ENCODE measurements at places on chromosomes 7 and 10. TPM values are rescaled to one million over a fixed set of nuclear protein-coding genes. Genes with fewer than 3 reads are reported as not detected.
A peak's percentile ranks its signal among the peaks of the same experiment; 100 is the strongest.

HOXA6 gene
- total RNA-seq = 0.33 TPM

PCBD1 gene
- total RNA-seq = 22.0 TPM

SPDYE11 gene
- total RNA-seq = not detected

DNA sequence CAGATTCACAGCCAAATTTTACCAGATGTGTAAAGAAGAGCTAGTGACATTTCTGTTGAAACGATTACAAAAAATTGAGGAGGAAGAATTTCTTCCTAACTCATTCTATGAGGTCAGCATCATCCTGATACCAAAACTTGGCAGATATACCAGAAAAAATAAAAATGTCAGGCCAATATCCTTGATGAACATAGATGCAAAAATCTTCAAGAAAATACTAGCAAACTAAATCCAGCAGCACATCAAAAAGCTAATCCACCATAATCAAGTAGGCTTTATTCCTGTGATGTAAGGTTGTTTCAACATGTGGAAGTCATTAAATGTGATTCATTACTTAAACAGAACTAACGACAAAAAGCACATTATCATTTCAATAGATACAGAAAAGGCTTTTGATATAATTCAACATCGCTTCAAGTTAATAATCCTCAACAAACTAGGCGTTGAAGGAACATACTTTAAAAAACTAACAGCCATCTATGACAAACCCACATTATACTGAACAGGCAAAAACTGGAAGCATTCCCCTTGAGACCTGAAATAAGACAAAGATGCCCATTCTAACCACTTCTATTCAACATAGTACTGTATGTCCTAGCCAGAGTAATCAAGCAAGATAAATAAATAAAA is 807.7 kb upstream of the ZWINT start:
- no peak overlapping the region for H3K4me3 ChIP-seq
- H3K36me3 ChIP-seq = no peaks in the 10 kb centered on the region
- no peaks in the 10 kb centered on the region for H3K4me1 ChIP-seq
- H3K27me3 ChIP-seq = no peaks in the 10 kb centered on the region
- DNase-seq = no peak

- H3K27ac ChIP-seq = peak overlapping the region; percentile 91
- DNase-seq = no peak
- no peak overlapping the region for H3K4me3 ChIP-seq
- H3K27me3 ChIP-seq = no peaks in the 10 kb centered on the region
Observed at GRCh38 chr10:102660888-102661657, 16.8 kb downstream of the TRIM8 start.

FAM25G gene
- total RNA-seq = 1.2 TPM

DNA sequence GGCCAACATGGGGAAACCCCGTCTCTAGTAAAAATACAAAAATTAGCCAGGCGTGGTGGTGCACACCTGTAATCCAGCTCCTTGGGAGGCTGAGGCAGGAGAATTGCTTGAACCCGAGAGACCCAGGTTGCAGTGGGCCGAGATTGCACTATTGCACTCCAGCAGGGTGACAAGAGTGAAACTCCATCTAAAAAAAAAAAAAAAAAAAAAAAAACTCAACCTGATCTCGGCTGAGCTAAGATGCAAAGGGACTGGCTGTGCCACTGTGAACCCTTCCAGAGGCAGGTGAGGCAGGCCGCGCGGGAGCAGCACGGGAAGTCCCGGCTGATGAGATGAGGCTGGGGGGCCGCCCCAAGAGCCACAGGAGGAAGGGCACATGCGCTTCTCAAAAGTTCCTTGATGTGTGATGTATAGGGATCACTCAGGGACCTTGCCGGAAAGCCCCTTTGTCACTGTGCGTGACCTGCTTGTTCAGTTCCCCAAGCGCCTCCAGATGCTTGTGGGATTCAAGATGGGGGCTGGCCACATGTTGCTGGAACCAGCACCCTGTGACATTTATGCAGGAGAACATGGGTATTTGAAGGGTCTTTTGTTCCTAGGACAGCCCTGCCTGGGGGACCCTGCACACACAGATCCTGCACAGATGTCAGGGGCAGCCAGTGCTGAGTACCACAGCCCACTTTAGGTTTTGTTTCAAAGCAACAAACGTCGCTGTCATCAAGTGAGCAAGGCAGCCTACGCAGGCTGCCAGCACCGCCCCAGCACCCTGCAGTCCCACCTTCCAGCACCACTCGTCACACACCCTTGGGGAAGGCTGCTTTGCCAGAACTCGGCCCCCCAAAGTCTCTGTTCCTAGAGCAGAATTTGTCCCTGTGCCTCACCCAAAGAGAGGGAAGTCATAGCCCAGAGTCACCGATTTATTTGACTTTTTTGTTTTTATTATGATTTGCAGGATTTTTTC is 74.8 kb upstream of the SH2B2 start:
- H3K4me3 ChIP-seq = no peak overlapping the region
- H3K27ac ChIP-seq = peak overlapping the region; percentile 37
- no peak for DNase-seq
- H3K36me3 ChIP-seq = peaks cover 62% of the 10 kb centered on the region

ZFAND4 gene
- total RNA-seq = 20.4 TPM

DNA sequence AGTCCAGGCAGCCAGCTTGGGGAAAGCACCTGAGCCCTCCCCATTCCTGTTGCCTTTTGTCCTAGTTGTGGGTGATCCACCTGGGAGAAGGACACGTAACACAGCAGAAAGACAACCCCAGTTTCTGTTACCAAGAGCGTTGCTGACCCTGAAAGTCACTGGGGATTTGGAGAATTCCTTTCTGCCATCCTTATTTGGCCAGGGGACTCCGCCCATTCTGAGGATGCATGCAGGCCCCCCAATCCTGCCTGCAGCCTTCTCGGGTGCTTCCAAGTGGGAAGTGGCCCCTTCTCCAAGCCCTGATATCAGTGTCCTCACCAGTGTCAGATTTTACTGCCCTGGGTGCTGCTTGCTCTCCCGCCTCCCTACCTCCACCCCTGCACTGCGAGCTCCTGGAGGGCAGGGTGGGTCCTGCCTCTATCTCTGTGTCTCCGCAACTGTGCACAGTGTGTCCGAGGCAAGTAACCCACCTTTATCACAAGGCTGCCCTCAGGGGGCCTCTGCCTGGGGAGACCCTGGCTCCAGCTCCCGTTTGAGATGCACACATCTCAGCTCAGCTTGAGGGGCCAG is 9.2 kb upstream of the ADCY1 start:
- no peak for DNase-seq
- H3K36me3 ChIP-seq = no peaks in the 10 kb centered on the region
- no peaks in the 10 kb centered on the region for H3K27me3 ChIP-seq
- no peak overlapping the region for H3K27ac ChIP-seq
- peaks cover 3% of the 10 kb centered on the region for H3K4me1 ChIP-seq
- H3K4me3 ChIP-seq = no peak overlapping the region

ZNF117 gene
- total RNA-seq = 7.6 TPM

DNA sequence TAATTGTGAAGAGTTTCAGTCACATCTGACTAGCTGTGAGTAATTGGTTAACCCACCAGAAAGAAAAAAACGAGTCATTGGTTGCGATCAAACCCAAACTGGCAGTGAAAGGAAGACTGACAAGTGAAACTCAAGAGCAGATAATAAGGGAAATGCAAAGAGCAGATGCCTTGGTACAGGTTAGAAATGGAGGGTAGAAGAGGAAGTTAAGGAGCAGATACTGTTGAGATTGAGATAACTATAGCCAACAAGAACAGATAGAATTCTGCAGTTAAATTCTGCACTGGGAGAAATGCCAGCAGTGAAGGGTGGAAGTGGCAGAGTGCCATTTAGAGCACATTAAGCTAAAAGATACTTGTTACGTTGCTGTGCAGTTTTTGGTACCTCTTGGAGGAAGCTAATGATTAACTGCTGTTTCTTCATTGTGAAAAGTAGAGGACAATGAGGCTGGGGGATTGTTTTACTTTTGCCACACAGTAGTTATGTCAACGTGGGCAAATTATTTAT is 65.8 kb downstream of the CDK13 start:
- no peak overlapping the region for H3K27ac ChIP-seq
- H3K4me3 ChIP-seq = no peak overlapping the region
- DNase-seq = no peak
- no peaks in the 10 kb centered on the region for H3K4me1 ChIP-seq

- no peak overlapping the region for H3K4me3 ChIP-seq
- no peaks in the 10 kb centered on the region for H3K4me1 ChIP-seq
- no peak overlapping the region for H3K27ac ChIP-seq
- no peak for DNase-seq
- H3K36me3 ChIP-seq = no peaks in the 10 kb centered on the region
Observed at GRCh38 chr10:48381971-48382370, 75.5 kb downstream of the MAPK8 start.

SEMA3D gene
- 1.3 TPM for total RNA-seq

DNA sequence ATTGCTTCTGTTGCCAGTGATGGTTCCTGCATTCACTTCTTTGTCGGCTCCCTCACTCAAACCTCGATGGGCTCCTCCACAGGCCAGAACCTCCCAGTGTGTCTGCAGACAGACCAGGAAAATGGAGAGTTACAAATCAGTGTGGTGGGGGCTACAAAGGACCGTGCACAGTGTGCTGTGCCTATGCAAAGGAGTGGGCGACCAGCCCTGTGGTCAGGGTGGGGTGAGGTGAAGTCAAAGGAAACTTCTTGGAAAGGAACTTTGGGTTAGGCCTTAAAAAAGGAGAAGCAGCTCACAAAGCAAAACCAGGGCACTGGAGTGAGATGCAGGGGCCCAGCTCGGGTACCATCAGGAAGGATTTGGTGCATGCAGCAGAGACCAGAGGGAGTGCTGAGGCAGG is 304.3 kb upstream of the ZMIZ1 start:
- H3K27ac ChIP-seq = no peak overlapping the region
- peaks cover 16% of the 10 kb centered on the region for H3K4me1 ChIP-seq
- no peaks in the 10 kb centered on the region for H3K27me3 ChIP-seq

GJD4 gene
- 0.09 TPM for total RNA-seq

GRCh38 chr7:44853391-44853790 is 5.5 kb upstream of the H2AZ2 start:
- H3K4me1 ChIP-seq = no peaks in the 10 kb centered on the region
- no peak overlapping the region for H3K4me3 ChIP-seq
- H3K36me3 ChIP-seq = no peaks in the 10 kb centered on the region

GRCh38 chr7:84412161-84412969 is 217.8 kb upstream of the SEMA3A start:
- no peaks in the 10 kb centered on the region for H3K4me1 ChIP-seq
- H3K36me3 ChIP-seq = no peaks in the 10 kb centered on the region
- H3K27ac ChIP-seq = no peak overlapping the region
- no peaks in the 10 kb centered on the region for H3K27me3 ChIP-seq

NKX1-2 gene
- total RNA-seq = 0.05 TPM

ECHDC3 gene
- 3.0 TPM for total RNA-seq

DNA sequence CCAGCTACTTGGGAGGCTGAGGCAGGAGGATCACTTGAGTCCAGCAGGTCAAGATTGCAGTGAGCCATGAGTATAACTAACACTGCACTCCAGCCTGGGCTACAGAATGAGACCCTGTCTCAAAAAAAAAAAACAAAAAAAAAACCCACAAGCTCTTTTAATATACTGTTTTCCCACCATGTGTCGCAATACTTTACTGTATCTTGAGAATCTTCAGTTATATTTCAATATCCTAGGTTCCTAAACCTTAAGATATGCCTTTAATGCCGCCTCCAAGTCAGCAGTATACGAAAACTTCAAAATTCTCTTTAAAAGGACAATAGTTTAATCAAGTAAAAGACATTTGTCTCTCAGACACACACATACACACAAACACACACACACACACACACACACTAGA is 62.8 kb downstream of the TAF3 start:
- no peaks in the 10 kb centered on the region for H3K4me1 ChIP-seq
- no peak overlapping the region for H3K27ac ChIP-seq
- DNase-seq = no peak
- no peaks in the 10 kb centered on the region for H3K27me3 ChIP-seq
- H3K36me3 ChIP-seq = no peaks in the 10 kb centered on the region

- no peak for DNase-seq
- H3K27ac ChIP-seq = no peak overlapping the region
- no peak overlapping the region for H3K4me3 ChIP-seq
- H3K36me3 ChIP-seq = no peaks in the 10 kb centered on the region
- no peaks in the 10 kb centered on the region for H3K27me3 ChIP-seq
- no peaks in the 10 kb centered on the region for H3K4me1 ChIP-seq
Observed at GRCh38 chr7:36944838-36945237, 220.5 kb upstream of the AOAH start.

GRCh38 chr10:48604991-48605508 is at the start of gene ARHGAP22:
Gene ARHGAP22, minus strand, starts transcription at chr10:48605073. Its CDS starts 277 bp downstream, at chr10:48604796.
- no peak within 1 kb of the TSS for H3K4me3 ChIP-seq
- H3K4me1 ChIP-seq = peaks cover 9% of the 10 kb centered on the region
- no peak within 1 kb of the TSS for H3K27ac ChIP-seq

DNA sequence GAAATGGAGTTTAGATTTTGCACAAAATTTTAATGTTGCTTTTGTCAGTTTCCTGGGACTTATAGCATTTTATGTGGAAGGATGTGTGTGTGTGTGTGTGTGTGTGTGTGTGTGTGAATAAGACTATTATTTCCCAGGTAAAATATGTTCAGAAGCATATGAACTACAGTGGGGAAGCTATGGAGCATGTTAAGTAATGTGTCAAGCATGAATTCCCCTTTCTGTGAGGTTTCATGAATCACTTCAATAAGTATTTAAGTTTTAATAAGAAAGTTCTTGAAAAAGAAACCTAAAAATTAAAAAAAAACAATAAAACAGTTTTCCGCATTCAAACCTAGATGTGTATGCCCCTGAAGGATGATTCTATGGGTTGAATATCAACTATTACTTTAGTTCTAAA is 693 bp downstream of the CREB5 start:
- H3K27ac ChIP-seq = no peak overlapping the region
- no peak overlapping the region for H3K4me3 ChIP-seq
- peaks cover 14% of the 10 kb centered on the region for H3K4me1 ChIP-seq
- DNase-seq = no peak

DNA sequence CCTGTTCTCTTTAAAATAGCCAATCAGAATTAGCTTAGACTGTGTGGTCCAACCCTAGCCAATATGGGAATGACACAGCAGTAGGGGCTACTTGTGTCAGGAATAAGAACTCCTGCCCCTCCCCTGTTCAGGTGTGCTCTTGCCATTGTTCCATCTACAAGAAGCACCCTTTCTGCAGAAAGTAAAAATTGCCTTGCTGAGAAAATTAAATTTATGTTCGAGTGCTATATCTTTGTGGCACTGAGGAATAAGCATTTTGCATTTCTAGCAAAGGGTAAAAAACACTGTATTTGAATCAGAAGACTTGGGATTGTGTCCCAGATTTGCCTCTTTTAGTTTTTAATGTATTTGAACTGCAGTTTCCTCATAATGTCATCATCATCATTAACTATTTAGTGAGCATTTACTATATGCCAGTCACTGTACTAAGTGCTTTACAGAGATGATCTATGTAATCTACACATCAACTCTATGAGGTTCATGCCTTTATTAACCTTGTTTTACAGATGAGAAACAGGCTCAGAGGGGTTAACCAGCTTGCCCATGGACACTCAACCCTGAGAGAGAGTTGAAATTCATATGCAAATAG is 28.9 kb upstream of the XRCC2 start:
- H3K27ac ChIP-seq = no peak overlapping the region
- H3K4me3 ChIP-seq = no peak overlapping the region
- DNase-seq = no peak

All from thymus (tissue), 14 donors.